ENCODE measurements at places on chromosomes 3 and 15.

- DNase-seq, result no peak
Measured at GRCh38 chr3:172065967-172066762, 26.8 kb downstream of the FNDC3B start.

DNA sequence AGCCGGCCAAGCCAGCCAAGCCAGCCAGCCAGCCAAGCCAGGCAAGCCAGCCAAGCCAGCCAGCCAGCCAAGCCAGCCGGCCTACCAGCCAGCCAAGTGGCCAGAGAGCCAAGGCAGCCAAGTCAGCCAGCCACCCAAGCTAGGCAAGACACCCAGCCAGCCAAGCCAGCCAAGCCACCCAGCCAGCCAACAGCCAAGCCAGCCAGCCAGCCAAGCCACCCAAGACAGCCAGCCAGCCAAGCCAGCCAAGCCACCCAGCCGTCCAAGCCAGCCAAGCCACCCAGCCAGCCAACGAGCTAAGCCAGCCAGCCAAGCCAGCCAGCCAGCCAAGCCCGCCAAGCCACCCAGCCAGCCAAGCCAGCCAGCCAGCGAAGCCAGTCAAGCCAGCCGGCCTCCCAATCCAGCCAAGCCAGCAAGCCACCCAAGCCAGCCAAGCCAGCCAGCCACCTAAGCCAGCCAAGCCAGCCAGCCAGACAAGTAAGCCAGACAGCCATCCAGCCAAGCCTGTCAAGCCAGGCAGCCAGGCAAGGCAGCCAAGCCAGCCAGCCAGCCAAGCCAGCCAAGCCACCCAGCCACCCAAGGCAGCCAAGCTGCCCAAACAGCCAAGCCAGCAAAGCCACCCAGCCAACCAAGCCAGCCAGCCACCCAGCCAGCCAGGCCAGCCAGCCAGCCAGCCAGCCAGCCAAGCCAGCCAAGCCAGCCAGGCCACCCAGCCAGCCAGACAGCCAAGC lies 200.5 kb downstream of the GOLGA6L6 start:
- no peak for DNase-seq

- no peak for DNase-seq
Measured at GRCh38 chr3:44939581-44940036, 36.4 kb downstream of the ZDHHC3 start.

- DNase-seq, result no peak
Measured at GRCh38 chr3:143216709-143217182, 97.2 kb downstream of the CHST2 start.

DNA sequence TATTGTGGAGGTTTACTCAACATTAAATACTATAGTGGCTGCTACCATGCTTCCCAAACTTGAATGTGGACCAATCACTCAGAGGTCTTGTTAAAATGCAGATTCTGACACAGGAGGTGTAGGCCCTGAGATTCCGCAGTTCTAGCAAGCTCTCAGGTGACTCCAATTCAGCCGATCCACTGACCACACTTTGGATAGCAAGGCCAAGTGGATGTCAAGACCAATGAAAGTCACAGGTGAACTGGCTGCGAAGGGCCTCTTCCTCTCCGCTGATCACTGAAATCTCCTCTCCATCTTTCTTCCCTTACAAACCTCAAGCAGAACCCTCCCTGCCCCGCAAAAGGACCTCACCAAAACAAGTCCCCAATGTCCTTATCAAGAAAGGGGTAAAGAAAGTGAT lies 9.2 kb upstream of the CHST2 start:
- DNase-seq, result no peak

GRCh38 chr3:52240886-52241370 lies 2.0 kb upstream of the TWF2 start:
- no peak for DNase-seq

- no peak for DNase-seq
Measured at GRCh38 chr3:136311968-136312367, 61.8 kb downstream of the PCCB start.

DNA sequence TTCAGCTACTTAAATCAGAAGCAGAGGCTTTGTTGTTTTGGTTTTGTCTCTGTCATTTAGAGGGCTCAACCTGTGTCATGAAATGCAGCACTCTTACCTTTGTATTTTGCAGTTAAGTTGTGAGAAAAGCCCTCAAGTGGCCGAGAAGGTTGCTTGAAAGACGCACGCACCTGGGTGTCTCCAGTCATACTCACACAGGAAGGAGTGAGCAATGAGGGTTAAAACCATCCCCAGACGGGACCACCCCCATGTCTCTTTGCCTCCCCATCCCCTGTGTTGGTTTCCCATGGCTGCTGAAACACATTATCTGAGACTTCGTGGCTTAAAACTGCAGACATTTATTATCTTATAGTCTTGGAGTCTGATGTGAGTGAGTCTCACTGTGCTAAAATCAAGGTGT lies 376.1 kb upstream of the CFAP20DC start:
- DNase-seq, result no peak

DNA sequence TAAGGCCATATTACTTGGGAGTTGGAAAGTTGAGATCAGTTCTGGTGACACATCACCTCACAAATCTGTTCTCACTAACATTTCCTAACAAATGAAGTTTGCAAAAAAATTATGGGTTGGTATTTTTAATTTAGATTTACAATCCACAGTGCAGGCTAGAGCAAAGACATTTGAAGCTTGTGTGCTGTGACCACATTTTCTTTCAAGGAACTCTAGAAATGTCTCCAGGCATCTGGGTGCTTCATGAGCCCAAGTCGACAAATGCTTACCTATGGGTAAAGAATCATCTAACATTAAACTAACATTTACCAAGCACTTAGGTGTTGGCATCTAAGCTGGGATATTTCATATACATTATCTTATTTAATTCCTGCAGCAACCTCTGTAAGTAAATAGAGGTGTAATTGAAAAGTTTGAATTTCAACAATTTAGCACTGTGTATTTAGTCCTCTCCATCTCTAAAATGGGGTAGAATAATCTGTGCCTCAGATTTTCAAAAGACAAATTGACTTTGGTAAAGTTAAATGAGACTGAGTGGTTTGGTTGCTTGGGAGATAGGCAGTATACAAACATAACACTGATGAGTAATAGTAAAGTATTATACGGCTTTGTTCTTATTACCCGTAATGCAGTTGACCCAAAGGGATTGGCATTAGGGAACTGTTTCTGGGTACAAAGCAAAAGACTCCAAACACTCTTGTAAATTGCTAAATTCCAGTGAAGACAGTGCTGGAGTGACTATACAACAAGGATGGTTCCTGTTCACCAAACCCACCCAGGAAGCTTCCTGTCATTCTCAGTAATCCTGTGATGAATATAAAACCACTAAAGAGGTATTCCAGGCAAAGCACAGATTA lies 162.5 kb downstream of the TPRG1 start:
- DNase-seq, result no peak

- no peak for DNase-seq
Measured at GRCh38 chr3:187082758-187083375, 56.4 kb downstream of the RPL39L start.

GRCh38 chr15:85870216-85871014 lies 75.7 kb upstream of the KLHL25 start:
- DNase-seq, result no peak

- DNase-seq, result no peak
Measured at GRCh38 chr3:132135628-132136333, 101.0 kb upstream of the CPNE4 start.
